Fibroblast of skin of right quadriceps (primary cell): ENCODE measurements at places on chromosomes 1 and 21.

DNA sequence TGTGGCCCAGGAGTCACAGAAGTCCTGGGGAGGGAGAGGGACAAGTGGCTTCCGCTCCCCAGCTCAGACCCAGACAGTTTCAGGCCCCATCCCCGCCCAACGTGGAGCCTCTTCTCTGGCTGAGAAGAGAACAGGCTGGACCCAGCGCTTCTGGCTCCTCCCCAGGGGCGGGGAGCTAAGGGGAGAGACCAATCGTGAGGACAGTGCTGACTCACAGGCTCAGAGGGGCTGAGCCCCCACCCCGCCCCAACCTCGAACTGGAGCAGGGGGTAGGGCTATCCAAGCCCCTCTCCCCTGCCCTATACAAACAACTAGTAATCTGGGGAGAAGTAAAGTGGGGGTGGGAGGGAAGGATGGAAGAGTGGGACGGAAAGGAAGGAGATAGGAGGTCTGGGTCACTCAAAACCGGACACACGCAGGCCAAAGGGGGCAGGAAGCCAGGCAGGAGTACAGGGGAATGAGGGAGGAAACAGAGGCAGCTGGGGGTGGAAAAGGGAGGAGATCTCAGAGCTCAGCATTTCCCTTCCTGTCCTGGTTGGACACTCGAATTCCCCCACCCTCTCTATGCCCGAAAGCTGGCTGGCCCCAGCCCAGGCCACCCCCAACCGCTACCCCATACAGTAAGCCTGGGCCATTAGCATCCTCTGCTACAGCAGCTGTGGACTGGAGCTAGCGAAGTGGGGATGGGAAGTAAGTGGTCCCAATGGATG, at the start of gene SHC1:
TSS of gene SHC1 (minus strand) at position 117 of the 710 bp plus-strand sequence. CDS start 221 bp downstream, outside the sequence.
- DNase-seq: peak; percentile 96

DNA sequence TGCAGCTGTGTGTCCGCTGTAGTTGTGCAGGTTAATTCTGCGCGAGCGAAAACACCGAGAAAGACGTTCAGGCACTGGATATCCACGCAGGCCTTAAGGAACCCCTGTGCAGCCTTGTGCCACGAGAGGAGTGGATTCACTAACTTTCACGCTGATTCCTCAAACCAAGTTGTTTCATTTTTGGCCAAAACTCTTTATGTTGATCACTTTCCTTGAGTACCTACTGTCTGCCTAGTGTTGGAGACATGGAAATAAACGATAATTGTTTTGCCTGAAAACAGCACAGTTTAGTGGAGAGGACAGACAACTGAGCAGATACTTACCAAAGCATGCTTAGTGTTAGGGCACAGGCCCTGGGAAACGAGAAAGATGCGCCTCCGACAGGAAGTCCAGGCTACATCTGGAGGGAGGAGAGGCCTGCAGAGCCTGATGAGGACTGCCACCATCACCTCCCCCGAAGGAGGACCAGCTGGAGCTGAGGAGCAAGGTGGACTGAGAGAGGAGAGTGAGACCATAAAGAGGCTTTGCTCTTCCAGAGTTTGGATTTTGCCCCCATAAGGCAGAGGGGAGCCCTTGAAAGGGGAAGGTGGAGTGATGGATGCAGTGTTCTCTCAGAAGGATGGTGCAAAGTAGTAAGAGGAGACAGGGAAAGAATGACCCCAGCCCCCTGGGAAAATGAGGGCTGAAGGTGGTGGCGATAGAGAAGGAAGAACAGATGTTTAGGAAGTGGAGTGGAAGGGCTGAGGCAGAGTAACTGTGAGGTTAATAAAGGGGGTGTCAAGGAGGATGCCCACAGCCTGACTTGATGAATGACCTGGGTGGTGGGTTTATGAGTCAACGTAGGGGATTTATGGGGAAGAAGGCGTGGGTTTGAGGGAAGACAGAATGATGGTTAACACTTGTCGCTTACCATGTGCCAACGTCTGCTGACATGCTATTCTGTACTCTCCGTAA, 956 bp upstream of the SCAF4 start:
- DNase-seq: peak; percentile 26

GRCh38 chr1:117959364-117959763, 29.8 kb downstream of the WDR3 start:
- DNase-seq: peak; percentile 30

GRCh38 chr1:200805719-200806118, 67.0 kb downstream of the CAMSAP2 start:
- no peak for DNase-seq

DNA sequence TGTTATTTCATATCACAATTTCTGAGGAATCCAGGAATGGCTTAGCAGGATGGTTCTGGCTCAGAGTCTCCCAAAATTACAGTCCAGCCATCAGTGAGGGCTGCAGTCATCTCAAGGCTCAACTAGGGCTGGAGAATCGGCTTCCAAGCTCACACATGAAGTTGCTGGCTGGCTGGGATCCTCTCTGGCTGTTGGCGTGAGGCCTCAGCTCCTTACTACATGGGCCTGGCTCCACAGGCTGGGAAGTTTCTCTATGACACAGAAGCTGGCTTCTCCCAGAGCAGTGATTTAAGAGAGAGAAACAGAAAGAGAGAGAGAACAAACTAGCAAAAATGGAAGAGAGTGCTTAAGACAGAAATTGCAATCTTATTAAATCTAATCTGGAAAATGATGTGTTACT, 38.8 kb upstream of the RGS8 start:
- DNase-seq: no peak

GRCh38 chr1:110262846-110263631, 52.9 kb downstream of the KCNC4 start:
- no peak for DNase-seq

GRCh38 chr1:157966031-157966537, 27.4 kb upstream of the KIRREL1 start:
- DNase-seq: peak; percentile 87

GRCh38 chr1:40784141-40784770, 669 bp downstream of the KCNQ4 start:
- DNase-seq: no peak

DNA sequence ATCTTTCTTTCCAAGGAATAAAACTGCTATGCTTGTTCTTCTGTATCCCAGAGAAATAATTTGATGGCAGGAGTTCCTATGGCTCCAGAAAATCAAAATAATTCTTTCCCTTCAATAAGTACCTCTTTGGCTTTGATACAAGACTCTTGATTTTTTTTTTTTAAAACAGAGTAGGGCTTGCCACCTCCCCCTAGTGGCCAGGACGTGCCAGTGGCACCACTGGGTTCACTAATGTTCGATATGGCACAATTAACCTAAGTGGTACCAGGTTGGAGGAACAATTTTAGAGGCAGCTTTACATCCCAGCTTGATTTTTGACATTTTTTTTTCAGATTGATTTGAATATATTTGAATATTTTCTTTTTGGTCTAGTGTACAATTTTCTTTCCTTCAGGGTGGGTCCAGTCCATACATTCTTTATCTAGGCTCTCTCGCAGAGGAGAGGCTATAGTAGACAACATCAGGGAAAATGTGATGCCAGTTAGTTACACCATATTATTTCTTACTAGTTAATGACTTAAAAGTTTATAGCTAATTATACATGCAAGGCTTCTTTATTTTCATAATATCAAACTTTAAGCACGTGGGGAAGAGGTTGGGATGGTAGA, 330.9 kb downstream of the S1PR1 start:
- DNase-seq: peak; percentile 23
